Renal cortical epithelial cell (primary cell): ENCODE measurements at places on chromosomes 5 and 9. TPM values are rescaled to one million over a fixed set of nuclear protein-coding genes. Genes with fewer than 3 reads are reported as not detected.
A peak's percentile ranks its signal among the peaks of the same experiment; 100 is the strongest.

GRCh38 chr5:107248066-107248695 is 422.6 kb downstream of the EFNA5 start:
- peak; percentile 43 for DNase-seq

DNA sequence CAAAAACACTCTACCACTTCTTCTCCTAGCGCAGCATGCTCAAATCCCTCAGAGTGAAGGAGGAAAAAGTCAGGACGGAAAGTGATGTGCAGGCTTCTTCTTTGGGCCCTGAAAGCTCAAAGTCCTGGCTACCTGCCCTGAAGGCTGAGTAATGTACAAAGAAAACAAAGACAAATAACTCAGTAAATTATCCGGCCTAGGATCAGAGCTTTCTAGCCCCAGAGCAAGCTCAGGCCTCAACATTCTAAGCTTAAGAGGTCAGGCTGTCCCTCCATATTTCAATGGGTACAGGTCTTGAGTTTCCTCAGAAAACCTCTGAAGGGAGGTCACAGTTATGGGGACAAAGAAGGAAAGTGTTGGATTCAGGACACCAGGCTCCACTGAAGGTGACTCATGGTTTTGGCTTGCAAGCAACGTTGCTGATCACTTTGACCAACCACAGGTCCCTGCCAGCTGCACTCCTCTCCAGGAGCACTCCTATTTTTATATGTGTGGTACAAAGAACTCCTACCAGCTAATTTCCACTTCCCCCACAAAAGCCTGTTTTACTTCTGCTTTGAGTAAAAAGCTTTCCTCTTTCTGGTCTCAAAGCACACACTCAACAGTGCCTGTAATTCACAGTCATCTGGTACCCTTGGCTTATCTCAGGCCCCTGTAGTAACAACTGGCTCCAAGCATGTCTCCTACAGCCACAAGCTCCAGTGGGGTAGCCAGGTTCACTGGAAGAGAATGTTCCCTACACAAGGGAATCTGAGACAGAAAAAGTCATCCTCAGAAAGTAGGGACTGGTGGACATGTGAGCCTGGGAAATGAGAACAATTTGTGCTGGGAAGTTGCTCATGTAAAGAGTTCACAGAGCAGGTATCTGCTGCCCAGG is 115.7 kb downstream of the UGCG start:
- peak; percentile 98 for DNase-seq

DNA sequence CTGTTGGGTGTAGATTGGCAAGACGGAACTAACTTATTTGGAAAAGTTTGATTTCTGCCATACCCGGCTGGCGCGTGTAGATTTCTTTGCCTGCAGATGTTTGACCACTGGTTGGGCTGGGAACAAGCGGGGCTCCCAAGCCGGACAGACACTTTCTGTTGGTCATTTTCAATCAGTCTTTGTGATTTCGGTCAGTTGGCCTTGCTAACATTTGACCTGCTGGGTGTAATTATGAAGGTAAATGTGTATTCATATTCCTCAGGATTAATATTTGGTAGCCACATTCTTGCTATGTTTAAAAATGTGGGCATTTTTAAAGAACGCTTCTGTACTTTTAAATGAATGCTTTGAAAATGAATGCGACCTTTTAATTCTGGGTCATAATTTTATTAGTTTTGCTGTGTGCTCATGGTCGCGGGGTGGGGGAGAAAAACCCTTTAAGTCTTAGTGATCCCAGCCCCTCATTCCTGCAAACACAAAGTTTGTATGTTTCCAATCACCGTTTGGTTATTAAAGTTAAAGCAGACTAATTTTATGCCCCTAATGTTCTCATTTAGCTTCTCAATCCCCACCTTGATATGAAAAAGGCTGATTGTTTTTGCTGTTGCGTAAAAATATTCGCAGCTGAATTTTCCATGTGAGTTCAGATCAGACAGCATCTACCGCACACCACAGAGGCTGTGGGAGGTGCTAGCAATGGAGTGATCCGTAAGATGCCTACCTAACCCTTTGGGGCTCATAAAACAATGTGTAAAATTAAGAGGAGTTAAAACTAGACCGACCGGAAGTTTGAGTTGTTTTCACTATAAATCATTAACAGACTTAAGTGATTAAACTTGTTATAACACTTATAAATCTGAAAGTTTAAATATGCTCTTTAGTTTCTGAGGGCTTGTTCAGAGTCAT is 1.5 kb downstream of the RASGRF2 start:
- peak; percentile 84 for DNase-seq

GRCh38 chr9:18606281-18606680 is 132.3 kb downstream of the ADAMTSL1 start:
- no peak for DNase-seq

GRCh38 chr5:67211926-67212325 is 15.3 kb upstream of the CD180 start:
- DNase-seq = peak; percentile 93

GRCh38 chr9:68489646-68490045 is 51.0 kb downstream of the TMEM252 start:
- DNase-seq = peak; percentile 83

GRCh38 chr5:1151316-1151715 is 39.5 kb upstream of the SLC12A7 start:
- no peak for DNase-seq

GRCh38 chr5:83069096-83069799 is 7.9 kb downstream of the TMEM167A start:
- DNase-seq = no peak

- peak; percentile 27 for DNase-seq
These were observed 206.6 kb upstream of the HAPLN1 start for GRCh38 chr5:83927140-83927733.

DNA sequence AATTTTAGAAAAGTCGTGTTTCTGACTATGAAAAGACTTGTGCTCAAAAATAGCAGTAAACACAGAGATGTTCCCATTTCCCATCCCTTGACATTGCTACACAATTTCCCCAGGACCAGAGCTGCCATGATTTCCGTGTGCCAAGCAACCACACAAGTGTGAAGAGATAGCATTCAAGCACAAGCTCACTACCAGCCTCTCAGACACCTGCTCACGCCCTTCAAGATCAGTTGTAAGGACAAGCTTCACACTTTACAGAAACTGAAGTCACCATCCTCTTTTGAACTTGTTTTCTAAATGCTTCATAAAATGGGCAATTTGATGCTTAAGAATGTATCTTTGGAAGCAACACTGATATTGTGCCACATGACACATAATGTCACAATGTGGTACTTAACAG is 333.1 kb downstream of the CAAP1 start:
- DNase-seq = no peak

DNA sequence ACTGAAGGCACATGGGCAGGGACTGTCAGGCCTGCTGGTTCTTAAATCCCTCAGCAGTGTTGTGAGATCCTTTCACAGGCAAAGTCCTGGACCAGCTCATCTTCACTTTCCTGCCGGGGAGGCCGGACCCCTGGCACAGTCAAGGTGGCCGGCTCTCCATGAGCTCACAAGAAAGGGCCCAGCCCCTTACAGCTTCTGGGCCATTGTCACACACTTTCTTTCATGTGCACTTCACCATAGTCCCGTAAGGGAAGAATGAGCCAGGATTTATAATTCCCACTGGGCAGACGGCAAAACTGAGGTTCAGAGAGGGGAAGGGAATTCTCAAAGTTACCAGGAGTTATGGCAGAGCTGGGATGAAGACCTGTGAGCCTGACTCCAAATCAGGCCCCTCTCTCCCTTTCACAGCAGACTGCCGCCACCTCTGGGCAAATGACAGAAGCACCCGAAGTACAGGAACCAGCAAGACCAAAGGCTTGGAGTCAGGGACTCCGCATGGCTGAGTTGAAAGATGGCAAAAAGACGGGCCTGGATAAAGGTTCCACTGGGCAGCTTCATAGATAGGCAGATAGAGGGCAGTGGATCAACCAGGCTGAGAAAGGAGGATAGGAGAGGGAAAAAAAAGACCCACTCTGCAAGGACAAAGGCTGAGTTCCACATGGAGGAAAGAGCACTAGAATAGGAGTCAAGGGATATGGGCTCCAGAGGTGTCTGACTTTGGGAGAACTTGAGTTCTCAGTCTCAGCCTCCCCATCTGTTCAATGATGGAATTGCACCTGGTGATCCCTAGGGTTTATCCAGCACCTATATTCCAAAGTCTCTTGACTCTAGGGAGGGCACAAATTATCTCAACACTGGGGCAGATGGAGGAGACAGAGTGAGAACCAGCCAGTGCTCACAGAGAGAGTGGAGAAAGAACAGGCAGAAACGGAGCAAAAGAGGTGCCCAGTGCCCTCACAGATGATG is 128.7 kb downstream of the PAX5 start:
- DNase-seq = no peak

- no peak for DNase-seq
These were observed 79.3 kb upstream of the ZNF618 start for GRCh38 chr9:113796646-113797426.

DNA sequence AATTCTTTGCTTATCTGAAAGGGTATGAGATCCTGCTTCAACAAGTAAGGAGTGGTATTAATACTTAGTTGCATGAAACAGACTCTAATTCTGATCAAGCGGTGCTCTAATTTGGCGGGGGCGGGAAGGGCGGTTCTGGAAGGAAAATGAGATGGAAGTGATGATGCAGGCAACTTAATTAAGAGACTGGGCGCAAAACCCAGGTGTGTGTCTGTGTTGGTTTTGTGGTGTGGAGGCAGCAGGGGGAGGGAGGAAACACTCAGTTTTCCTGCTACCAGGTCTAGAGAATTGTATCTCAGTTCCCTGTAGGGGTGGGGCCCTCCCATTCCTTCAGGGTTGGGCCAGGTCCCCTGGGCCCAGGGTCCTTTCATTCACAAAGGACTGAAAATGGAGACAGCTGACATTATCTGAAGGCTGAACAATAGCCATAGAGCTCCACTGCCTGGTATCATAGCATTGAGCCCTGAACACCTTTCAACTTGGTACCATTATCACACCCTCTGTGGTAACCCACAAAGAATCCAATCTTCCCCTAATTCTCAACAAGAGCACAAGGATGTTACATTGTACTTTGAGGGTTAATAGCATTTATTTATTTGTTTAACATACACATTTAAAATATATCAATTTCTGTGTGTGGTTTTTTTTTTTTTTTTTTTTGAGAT is 17.2 kb upstream of the C5orf47 start:
- no peak for DNase-seq

DNA sequence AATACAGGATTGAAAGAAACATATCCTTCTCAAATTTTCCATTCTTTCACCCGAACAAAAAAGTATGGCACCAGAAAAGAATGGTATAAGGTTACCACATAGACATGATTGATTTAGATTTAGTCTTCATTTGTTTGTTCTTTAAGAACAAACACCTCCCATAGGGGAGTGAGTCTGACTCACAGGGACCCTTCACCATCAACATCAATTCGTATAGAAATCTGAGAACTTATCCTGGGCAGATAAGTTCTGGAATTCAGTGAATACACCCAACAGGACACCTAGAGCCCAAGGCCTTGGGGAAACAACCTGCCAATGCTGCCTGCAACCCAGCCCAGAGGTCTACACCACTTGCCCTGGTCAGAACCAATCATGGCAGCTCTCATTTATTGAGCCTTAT is 46.2 kb downstream of the LHFPL2 start:
- DNase-seq = no peak

GRCh38 chr5:72840041-72840440 is 23.6 kb downstream of the TNPO1 start:
- DNase-seq = no peak

DNA sequence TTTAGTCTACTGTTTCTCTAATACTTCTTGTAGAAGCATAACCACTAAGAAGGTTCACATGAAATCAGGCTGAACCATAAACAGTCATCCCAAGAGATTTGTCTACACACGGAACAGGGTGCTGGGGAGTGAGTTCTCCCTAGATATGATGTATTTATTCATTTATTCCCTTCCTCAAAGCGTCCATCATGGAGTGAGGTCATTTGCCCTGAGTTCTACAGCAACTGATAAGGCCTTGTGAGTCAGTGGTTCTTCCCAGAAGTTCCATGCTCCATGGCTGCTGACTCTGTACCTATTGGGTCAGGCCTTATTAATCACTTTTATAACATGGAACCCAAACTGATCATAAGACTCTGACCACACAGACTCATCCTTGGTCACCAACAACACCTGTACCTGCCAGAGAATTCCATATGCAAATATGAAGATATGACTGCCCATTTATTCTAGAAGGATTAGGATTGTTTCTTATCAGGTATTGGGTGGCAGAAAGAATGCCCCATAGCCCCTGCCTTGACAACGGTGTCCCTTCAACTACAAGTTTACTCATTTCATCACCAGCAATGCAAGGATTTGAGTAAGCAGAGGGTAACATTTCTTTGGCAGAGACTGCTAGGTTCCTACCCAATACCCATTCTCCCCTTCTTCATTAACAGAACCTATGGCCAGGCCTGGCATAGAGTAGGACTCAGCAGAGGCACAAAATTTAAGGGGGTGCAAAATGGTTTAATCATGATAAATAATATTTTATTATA is 118.1 kb downstream of the LHFPL2 start:
- peak; percentile 71 for DNase-seq

Gene FGFR4
- 14.1 and 35.2 TPM in 2 replicates for total RNA-seq

Gene BHMT
- 2.8 and 4.4 TPM in 2 replicates for total RNA-seq

DNA sequence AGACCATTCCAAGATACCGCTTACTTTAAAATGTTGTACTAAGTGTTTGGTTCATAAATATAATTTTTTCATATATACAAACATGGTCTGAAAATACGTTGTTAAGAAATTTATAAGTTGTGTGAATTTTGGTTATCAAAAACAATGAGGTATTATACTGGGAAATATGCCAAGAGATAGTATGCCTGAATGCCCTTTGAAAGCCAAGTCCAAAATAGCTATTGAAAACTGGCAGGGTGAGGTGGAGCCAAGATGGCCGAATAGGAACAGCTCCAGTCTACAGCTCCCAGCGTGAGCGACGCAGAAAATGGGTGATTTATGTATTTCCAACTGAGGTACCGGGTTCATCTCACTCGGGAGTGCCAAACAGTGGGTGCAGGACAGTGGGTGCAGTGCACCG is 533.5 kb downstream of the ZNF608 start:
- no peak for DNase-seq

DNA sequence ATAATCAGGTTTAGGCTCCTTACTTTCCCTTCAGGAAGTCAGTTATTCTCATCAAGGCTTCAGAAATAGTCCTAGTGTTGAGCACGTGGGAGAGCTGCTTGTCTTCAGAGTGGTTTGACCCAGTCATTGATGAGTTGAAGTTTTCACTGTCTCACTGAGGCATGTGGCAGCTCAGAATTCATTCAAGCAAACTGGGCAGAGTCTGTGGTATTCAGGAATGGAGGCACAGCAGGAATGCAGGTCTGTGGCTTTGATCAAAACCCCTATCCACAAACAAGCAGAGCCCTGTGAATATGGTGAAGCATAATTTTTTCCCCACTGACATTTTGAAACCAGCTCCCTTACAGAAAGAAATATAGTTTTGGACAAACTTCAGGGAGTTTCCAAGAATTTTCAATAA is 207.3 kb downstream of the CD180 start:
- DNase-seq = peak; percentile 96

GRCh38 chr5:168471785-168472184 is 14.5 kb upstream of the RARS1 start:
- DNase-seq = no peak

Gene SLC6A18
- not detected in 2 replicates for total RNA-seq

Gene LCN15
- not detected in 2 replicates for total RNA-seq
